ENCODE measurements at places on chromosomes 7 and 10.

DNA sequence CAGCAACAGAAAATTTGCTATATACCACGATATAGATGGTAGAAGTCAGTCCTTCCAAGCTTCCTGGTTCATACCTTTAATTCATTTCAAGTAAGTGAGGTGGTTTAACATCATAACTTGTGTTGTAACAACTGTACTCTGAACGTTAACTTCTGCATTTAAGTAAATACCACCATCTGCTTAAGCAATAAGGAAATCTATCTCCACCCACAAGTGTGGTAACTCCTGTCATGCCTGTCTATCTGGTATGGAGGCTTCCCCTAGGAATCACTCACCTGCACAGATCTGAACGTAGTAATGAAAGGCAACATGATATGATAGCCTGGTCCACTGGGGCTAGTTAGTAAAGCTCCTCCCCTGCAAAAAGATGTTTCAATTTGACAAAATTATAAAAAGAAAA, 2.3 kb downstream of the ERLIN1 start:
- DNase-seq = no peak

DNA sequence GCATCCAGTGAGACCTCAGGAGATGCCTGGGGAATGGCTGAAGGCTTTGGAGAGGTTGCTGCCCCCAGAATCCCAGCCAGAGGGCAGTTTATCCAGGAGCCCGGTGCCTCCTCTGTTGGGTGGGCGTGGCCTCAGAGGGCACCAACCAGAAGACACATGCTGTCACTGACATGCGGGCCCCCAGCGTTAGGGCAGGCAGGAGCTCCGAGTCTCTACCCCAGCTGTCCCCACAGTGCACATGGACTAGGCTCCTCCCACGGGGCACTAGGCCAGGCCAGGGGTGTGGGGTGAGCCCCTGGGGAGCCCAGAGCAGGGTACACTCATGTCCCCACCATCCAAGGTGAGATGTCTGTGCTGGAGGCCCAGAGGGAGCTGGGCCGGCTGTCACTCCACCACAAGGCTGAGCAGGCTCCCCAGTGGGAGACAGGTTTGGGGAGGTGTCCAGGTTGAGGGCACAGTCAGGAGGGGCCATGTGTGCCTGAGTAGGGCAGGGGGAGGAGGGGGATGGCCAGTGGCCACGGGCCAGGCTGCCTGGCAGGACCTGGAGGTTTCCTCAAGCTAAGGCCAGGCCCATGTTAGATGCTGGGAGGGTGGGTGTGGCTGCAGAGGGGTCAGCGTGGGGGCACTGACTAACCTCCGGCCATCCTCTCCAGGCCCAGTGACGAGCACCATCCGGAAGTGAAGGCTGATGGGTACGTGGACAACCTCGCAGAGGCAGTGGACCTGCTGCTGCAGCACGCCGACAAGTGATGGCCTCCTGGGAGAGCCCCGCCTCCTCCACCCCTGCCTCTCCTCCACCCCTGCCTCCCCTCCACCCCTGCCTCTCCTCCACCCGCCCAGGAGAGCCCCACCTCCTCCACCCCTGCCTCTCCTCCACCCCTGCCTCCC, 131.3 kb downstream of the FAM53B start:
- DNase-seq = no peak

- DNase-seq = no peak
Measured at GRCh38 chr10:71090801-71091200, 121.6 kb upstream of the UNC5B start.

GRCh38 chr10:7192831-7193361, 217.9 kb downstream of the SFMBT2 start:
- no peak for DNase-seq

DNA sequence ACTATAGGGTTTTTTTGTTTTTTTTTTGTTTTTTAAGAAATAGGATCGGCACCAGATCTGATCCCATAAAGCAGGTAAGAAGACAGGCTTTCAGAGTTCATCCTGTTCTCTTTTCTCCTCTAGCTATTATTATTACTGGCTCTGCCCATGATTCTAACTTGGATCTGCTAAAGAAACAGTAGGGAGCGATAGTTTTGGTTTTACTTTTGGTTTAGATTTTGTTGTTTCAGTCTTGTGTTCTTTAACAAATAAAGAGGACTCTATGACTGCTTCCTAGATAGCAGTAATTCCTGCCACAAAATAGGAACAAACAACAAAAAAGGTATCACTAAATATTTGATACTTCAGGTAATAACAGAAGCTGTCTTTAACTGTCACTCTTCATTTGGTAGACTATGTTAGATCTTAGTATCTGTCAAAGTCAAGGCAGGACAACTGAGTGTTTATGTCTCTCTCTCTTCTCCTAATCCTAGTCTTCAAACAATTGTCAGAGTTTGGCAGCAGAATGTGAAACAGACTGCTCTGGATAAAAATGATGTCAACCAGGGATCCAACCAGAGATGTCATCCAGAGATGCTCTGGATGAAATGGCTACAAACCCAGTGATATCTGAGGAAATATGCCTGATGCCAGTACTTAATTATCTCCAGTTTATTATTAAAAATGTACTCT, 99.8 kb downstream of the KMT2C start:
- DNase-seq = no peak

DNA sequence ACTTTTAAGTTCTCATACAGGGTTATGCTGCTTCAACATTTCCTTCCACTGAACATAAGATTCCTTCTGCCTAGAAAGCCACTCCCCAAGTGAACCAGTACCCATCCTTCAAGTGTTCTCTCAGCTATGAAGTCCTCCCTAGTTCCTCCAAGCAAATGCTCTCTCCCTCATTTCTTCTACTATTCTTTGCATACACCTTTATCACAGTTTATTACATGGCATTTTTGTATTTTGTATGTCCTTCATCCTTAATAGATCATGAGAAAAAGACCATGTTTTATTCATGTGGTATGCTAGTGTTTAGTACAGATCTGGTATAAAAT, 1.9 kb downstream of the SYPL1 start:
- DNase-seq = no peak

DNA sequence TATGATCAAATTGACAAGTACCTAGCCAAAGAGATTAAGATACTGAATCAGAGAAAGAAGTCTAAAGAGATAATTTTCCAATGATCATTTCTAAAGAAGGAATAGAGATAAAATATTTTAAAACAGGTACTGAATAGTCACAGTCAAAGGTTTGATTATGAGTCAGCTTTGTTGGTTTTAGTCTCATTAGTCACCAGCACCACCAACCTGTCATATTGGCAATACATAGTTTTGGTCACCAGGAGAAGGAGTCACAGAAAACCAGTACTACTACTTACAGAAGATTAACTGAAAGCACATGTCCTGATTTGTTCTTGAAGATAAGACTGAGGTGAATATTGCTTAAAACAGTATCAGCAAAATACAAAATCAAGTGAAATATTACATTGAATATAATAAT, 34.6 kb downstream of the ZEB1 start:
- DNase-seq = no peak

DNA sequence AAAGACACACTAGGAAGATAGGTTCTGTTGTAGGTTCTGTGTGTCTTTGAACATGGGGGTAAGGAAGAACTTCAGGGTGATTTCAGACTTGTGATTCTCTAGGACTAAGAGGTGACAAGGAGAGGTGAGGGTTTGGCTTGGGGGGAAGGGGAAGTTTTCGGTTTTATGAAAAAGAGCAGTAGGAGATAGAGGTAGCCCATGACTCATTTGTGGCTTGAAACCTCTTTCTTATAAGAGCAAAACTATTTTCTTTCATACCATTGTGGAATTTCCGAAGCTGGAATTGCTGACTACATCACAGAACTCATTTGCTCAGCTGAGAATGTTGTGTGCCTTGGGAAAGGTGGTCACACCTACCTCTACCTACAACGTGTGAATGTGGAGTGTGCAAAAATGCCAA, 39.6 kb upstream of the IKZF1 start:
- no peak for DNase-seq

DNA sequence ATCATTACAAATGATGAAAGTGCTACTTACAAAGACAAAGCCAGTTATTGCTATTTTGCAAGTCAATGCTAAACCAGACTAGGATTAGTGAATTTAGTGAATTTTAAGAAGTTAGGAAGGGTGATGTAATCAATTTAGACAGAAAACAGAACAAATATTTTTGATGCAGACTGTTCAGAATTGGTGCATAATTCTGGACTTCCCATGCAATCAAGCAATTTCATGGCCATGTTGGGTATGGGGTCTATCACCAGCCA, 85.4 kb downstream of the CH25H start:
- DNase-seq = no peak

DNA sequence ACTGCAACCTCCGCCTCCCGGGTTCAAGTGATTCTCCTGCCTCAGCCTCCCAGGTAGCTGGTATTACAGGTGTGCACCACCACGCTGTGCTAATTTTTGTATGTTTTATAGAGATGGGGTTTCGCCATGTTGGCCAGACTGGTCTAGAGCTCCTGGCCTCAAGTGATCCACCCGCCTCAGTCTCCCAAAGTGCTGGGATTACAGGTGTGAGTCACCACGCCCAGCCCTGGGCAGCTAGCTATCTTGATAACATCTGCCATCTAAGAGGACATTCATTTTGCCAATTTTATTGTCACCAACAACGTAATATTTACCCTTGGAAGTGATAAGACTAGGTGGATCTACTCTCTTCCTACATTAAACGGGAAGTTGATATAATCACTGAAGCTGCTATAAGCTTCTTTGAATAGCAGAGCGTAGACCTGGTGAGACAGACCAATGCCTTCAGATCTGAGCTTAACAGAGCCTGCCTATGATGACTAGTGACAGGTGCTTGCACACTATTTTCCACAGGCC, 39.7 kb upstream of the SLC35B4 start:
- DNase-seq = no peak

GRCh38 chr7:138248609-138249008, 172.3 kb downstream of the AKR1D1 start:
- DNase-seq = no peak

- no peak for DNase-seq
Measured at GRCh38 chr7:154620141-154620755, 382.7 kb downstream of the PAXIP1 start.

- DNase-seq = no peak
Measured at GRCh38 chr7:101593556-101593955, 35.5 kb downstream of the MYL10 start.

Measured in renal pelvis (tissue), 12 donors.